ENCODE measurements at places on chromosomes 1 and 21.

DNA sequence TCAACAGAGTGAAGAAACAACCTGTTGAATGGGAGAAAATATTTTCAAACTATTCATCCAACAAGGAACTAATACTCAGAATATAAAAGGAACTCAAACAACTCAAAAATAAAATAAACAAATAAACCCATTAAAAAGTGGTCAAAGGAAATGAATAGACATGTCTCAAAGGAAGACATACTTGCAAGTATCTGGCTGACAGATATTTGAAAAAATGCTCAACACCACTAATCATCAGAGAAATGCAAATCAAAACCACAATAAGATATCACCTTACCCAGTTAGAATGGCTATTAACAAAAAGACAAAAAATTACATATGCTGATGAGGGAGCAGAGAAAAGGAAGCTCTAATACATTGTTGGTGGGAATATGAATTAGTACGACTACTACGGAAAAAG, 38.2 kb downstream of the TNFSF4 start:
- no peak for DNase-seq

DNA sequence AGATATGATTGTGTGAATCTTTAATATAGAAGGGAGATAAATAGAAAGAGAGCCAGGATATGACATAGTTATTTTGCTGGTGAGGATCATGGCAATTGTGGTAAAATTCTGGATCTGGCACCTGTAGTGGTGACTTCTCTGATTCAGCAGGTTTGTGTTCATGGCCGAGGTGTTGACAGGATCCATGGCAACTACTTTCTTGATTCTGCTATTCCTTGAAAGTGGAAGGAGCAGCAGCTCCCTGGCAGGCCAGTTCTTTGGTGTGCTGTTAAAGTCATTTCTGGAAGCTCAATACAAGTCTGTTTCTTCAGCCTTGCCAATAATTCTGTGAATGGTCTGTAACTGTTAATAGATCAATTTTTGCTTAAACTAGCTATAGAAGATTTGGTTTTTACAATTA, 33.4 kb downstream of the RGS4 start:
- no peak for DNase-seq

DNA sequence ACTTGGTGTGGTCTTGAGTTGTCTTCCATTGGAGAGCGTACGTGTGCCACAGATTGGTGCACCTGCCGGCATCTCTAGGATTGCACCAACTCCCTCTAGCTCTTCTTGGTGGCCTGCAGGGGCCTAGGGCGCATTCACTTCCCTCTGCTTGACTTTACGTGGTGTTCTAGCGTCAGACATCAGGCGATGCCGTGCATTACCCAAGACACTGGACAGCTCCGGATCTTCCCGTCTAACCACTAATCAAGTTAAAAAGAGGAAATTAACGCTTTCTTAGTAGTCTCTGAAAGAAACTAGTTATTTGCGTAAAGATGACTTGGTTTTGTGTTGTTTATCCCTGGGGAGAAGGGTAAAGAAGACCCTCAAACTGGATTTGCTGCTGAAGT, 510 bp upstream of the IL10RB start:
- DNase-seq, result peak; percentile 42

GRCh38 chr1:157390651-157391050, 161.7 kb downstream of the FCRL5 start:
- DNase-seq, result peak; percentile 86

DNA sequence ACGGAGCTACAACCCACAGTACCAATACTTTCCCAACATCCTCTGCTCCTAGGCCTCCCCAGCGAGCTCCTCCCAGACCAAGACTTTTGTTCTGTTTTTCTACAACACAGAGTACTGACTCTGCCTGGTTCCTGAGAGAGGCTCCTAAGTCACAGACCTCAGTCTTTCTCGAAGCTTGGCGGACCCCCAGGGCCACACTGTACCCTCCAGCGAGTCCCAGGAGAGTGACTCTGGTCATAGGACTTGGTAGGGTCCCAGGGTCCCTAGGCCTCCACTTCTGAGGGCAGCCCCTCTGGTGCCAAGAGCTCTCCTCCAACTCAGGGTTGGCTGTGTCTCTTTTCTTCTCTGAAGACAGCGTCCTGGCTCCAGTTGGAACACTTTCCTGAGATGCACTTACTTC, 20.6 kb downstream of the PLA2G5 start:
- no peak for DNase-seq

- no peak for DNase-seq
These were observed 253.1 kb downstream of the OMA1 start for GRCh38 chr1:58293388-58293787.

- no peak for DNase-seq
These were observed 28.4 kb downstream of the RNF2 start for GRCh38 chr1:185073725-185074124.

DNA sequence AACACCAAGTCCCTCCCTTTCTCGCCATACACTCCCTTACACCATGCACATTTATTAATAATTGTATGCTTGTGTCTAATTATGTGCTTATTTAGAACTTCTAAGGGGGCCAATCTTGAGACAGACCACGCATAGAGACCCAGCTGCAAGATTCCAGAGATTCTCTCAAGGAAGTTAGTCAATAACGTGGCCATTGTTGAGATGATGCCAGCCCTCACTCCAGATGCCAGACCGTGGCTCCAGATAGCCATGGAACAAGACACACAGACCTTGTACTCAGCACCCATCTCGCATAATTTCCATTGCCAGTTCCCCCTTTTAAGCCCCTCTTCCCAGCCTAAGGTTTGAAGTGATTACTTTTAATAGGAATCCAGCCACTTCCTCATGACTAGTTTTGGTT, 62.4 kb downstream of the DIRAS3 start:
- DNase-seq, result no peak

GRCh38 chr1:200488375-200489165, 78.7 kb upstream of the ZNF281 start:
- peak; percentile 86 for DNase-seq

GRCh38 chr1:93437976-93438605, 9.8 kb upstream of the FNBP1L start:
- peak; percentile 76 for DNase-seq

DNA sequence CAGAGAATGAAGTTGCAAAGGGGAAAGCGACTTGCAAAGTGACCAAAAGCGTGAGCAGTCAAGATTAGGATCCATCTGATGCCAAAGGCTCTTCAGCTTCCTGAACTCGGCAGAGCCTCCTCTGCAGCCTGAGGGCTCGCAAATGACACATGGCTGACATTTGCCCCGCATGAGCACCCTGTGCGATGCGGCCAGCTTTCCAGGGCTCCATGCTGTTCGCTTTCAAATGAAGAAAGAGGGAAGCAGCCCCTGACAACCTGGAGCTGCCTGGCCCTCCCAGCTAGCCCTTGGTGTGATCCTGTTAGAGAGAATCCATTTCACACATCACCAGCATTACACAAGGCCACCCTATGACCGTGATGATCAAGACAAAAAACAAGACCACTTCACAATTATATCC, 20.2 kb upstream of the FAM131C start:
- no peak for DNase-seq

DNA sequence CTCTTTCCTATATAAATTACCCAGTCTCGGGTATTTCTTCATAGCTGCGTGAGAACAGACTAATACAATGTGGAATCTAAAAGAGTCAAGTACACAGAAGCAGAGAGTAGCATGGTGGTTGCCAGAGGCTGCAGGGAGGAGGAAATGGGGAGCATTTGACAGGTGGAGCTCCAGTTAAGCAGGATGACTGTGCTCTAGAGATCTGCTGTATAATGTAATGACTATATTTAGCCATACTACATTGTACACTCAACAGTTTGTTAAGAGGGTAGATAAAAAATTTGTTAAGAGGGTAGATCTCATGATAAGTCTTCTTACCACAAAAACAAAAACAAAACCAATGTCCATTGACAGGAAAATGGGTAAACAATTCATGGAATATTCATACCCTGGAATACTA, 82.1 kb downstream of the MT1HL1 start:
- no peak for DNase-seq

DNA sequence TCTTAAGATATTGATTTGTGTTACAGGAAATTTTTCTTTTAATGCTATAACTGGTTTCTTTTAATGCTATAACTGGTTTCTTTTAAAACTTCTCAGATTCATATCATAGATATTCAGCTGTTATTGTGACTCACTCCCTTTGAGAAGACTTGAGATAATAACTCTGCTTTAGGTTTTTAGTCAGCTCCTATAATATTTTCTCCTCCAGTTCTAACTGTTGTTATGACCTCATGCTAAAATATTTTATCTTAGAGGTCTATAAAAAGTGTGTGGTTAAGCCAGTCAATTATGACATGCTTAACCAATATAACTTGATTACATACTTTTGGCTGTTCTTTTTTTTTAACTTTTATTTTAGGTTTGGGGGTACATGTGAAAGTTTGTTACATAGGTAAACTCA, 280.2 kb downstream of the PTGER3 start:
- DNase-seq, result peak; percentile 79

DNA sequence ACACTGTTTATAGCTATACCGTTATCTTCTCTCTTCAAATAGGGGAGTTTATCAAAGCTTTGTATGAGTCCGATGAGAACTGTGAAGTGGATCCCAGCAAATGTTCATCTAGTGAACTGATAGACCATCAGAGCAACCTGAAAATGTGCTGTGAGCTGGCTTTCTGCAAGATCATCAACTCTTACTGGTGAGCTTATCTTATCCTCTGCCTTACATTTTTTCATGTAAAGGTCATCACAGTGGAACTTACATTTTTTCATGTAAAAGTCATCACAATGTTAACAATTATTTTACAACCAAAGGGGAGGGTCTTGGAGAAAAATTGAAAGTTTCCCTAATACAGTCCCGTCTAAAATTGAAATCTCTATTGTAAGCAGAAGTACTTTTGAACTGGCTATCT, 45.2 kb downstream of the CLEC20A start:
- peak; percentile 79 for DNase-seq

- DNase-seq, result peak; percentile 99
These were observed 10.1 kb downstream of the CFAP45 start for GRCh38 chr1:159889821-159890252.

- no peak for DNase-seq
These were observed 27.0 kb downstream of the RUNX3 start for GRCh38 chr1:24903011-24903461.

DNA sequence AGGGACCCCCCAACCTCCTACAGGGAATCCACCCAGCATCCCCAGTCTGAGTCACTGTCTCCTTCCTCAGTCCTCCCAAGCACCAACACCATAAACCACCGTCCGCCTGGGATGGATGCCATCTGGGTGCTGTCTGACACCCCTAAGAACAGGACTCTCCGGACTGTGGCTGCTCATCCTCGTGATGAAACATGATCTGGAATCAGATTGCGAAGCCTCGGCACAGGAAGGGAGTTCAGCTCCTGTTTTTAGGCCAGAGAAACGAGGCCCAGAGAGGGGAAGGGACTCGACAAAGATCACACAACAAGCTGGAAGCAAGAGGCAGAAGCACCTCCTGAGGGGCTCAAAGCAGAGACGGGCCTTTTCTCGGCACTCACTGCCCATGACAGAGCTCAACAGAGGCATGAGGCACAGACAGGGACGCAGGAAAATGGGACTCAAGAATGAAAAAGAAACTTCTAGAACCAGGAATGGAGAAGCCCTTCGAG, 8.4 kb downstream of the KCNN3 start:
- peak; percentile 50 for DNase-seq

DNA sequence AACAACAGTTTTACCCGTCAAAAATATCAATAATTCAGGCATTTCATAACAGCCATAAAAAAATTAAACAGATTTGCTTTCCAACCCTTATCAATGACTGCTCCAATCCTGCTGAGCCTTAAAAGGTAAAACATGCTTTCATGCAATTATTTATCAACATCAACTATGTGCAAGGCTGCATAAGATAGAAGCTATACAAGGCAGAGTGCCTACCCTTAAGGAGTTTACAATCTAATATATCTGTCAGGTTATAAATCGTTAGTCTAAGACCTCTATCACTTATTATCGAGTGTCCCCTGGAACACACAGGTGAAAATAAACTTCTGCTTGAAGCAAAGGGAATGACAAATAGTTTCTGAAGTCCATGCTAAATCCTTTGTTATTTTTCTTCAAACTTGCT, 1.8 kb downstream of the ERRFI1 start:
- DNase-seq, result no peak

DNA sequence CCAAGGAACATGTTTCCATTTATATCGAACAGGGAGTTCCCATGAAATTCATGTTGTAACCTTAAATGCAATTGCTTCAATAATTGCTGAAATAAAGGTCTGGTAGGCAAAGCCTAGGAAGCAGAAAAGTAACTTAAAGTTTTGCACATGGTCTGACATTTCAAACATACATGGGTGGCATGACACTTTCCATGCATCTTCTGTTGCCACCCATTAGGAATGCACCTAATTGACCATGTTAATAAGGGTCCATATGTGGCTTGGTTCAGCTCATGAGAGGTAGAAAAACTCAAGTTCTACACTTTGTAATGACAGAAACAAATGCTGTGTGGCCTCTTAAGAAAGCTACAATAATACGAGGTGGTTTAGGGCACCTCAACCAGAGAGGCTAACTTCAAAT, 72.0 kb upstream of the GORAB start:
- DNase-seq, result no peak

GRCh38 chr1:48720929-48721328, 55.8 kb downstream of the BEND5 start:
- no peak for DNase-seq

DNA sequence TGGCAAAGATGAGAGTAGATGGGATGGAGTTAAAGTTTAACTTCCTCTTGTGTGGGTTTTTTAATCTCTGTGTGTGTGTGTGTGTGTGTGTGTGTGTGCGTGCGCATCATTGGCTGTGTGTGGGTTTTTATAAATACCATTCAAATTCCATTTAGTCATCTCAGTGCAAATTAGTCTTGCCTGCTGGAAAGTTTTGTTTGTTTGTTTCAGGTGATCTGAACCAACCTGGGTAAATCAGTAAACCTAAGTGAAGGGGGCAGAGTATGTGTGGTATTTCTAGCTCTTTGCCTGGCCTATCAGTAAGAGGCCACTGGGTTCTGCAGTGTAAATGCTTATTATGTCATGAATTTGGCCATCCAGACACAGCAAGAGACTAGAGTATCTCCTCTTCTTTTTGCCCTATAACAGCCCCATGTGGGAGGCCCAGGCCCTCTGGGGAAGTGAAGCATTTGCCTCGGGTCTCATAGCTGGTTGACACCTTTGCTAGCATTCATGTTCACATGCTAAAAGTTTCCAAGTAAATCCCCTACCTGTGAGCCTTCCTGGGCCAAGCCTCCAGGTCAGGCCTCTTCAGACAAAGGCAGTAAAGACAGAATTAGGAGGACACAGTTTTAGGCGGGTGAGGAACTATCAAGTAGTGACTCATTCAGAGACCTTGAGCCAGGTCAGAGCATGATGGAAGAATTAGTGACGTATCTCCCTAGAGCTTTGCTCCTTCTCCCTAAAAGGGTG, 14.7 kb downstream of the INTS3 start:
- DNase-seq, result no peak

- peak; percentile 43 for DNase-seq
These were observed 739 bp downstream of the SMG5 start for GRCh38 chr1:156281693-156282478.

- peak; percentile 77 for DNase-seq
These were observed 642 bp downstream of the TRIM62 start for GRCh38 chr1:33180911-33181890.

GRCh38 chr1:203180611-203181330, 5.1 kb upstream of the MYBPH start:
- DNase-seq, result no peak
